ENCODE measurements at places on chromosomes 7 and 10.

GRCh38 chr10:122875843-122876466 is 3.4 kb downstream of the FAM24B start:
- no peak for DNase-seq
- peaks cover 35% of the 10 kb centered on the region for H3K4me1 ChIP-seq
- H3K27ac ChIP-seq, result peak overlapping the region; percentile 86

GRCh38 chr7:32147546-32148268 is 77.5 kb upstream of the PDE1C start:
- no peak overlapping the region for H3K4me3 ChIP-seq
- peaks cover 27% of the 10 kb centered on the region for H3K4me1 ChIP-seq
- DNase-seq, result no peak
- H3K27me3 ChIP-seq, result peaks cover 2% of the 10 kb centered on the region
- no peak overlapping the region for H3K27ac ChIP-seq
- no peaks in the 10 kb centered on the region for H3K36me3 ChIP-seq

- DNase-seq, result no peak
- H3K4me3 ChIP-seq, result no peak overlapping the region
- no peaks in the 10 kb centered on the region for H3K36me3 ChIP-seq
- H3K27me3 ChIP-seq, result no peaks in the 10 kb centered on the region
Measured at GRCh38 chr7:2446676-2447075, 29.5 kb downstream of the GRIFIN start.

DNA sequence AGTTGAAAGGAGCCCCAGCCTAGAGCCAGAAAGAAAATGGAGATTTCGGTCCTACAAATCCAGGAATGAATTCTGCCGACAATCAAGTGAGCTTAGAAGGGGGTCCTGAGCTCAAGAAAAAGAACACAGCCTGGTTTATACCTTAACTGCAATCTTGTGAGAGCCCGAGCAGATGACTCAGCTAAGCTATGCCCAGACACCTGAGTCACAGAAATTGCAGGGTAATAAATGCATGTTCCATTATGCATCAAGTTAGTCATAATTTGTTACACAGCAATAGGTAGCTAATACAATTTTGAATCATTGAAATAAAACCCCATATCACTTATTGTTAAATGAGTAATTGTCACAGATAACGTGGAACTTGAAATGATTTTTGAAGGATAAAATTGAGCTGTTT is 111.8 kb upstream of the FOXP2 start:
- H3K27me3 ChIP-seq, result no peaks in the 10 kb centered on the region
- DNase-seq, result no peak
- H3K4me1 ChIP-seq, result peaks cover 3% of the 10 kb centered on the region
- no peak overlapping the region for H3K4me3 ChIP-seq
- no peaks in the 10 kb centered on the region for H3K36me3 ChIP-seq

DNA sequence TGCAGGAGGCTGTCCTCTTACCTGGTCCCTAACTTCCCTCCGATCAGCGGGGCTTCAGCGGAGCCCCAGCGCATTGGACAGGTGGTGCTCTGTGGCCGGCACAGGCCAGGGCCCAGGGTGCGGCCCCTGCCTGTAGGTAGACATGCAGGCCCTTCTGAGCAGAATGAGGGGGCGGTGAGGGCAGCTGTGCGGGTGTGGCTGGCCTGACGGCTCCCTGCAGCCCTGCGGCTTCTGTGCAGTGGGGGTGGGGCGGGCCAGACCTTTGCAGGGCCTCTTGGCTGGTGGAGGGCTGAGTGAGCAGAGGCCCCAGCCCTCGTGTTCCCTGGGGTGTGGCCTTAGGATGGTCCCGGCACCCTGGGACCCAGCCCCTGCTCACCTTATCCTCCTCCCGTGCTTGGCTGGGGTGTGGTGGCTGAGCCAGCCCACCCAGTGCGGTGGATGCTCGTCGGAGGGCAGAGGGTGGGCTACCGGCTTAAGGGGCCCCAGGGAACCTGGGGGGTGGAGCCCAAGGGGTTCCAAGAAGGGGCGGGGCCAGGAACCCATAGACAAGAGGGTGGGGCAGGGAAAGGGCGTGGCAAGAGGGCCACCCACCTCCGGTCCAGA is 175.2 kb upstream of the TNRC18 start:
- peak; percentile 82 for DNase-seq
- peaks cover 21% of the 10 kb centered on the region for H3K4me1 ChIP-seq
- H3K27ac ChIP-seq, result peak overlapping the region; percentile 91
- peaks cover 23% of the 10 kb centered on the region for H3K27me3 ChIP-seq
- peaks cover 6% of the 10 kb centered on the region for H3K36me3 ChIP-seq
- peak overlapping the region; percentile 97 for H3K4me3 ChIP-seq

All from glutamatergic neuron (in vitro differentiated cells).